Fibroblast of gingiva (primary cell): ENCODE measurements at places on chromosomes 12 and 14.
A peak's percentile ranks its signal among the peaks of the same experiment; 100 is the strongest.

DNA sequence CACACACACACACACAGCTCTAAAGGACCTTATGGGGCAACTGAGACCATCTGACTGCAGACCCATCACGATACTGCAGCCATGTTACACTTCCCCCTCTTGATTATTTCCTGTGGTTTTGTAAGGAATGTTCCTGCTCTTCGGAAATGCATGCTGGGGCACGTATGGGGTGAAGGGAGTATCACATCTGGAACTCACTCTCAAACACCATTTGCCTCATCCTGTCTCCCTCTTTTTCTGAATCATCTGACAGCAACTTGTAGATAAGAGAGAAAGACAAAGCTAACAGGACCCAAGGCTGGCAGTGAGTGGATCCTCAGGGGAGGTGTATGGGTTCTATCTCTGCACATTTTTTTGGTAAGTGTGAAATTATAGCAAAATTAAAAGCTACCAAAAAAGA, 50.3 kb downstream of the RIMBP2 start:
- no peak for DNase-seq

- DNase-seq, result no peak
These were observed 27.8 kb downstream of the SNRNP35 start for GRCh38 chr12:123485756-123486155.

DNA sequence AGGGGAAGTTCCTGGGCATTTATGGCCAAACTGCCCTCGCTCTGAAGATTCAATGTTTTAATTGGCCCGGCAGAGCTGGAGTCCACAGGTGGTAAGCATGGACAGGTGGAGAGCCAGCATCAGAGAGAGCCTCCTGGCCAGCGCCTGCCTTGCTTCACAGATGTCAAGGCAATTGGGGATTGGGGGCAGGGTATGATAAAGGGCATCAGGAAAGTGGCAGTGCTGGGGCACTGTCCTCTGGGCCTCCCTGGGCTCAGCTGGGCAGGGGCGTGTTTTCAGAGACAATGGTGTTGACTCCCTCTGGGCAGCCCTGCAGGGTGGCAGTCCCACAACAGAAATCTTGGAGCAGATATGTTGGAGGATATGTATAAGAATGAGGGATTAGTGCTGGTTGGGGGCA, 237.3 kb downstream of the CACNA1C start:
- DNase-seq, result no peak

DNA sequence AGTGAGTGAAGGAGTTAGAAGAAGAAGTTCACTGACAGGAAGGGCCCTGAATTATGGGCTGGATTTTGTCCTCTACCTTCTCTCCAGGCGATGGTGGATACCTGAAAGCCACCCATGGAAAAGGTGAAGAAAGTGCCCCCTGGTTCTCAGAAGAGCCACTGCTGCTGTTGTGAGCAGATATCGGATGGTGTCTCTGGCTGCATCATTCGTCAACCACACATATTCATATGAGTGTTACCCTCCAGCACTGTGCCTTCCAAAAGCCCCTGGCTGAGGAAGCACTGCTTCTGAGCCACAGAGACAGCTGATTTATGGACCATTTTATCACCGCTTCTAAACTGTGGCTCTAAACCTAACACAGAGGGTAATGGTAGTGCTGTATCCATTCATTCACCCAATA, 2.0 kb upstream of the ACTN1 start:
- DNase-seq, result no peak

- DNase-seq, result peak; percentile 62
These were observed 33.4 kb upstream of the SYNDIG1L start for GRCh38 chr14:74459289-74459946.

DNA sequence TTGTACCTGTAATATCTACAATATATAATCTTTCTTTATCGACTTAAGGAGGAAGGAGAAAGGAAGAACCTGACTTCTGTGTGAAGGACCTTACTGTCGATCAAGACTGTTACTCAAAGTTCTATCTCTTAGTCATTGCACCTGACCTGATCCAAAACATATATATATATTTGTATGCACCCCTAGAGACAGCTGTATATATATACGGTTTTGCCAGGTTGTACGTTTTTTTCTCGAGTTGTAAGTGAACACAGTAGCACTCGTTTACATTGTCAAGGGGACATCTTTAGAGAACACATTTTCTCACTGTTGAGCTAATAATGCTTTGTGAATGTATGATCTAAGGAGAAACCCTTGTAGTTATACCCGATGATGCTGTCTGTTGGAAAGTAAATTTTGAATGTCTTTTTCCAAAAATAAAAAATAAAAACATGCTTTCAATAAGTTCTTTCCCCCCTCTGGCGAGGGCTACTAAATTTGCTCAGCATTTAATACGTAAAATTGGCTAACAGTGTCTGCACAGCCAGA, 536 bp upstream of the SLC35E3 start:
- DNase-seq, result no peak

DNA sequence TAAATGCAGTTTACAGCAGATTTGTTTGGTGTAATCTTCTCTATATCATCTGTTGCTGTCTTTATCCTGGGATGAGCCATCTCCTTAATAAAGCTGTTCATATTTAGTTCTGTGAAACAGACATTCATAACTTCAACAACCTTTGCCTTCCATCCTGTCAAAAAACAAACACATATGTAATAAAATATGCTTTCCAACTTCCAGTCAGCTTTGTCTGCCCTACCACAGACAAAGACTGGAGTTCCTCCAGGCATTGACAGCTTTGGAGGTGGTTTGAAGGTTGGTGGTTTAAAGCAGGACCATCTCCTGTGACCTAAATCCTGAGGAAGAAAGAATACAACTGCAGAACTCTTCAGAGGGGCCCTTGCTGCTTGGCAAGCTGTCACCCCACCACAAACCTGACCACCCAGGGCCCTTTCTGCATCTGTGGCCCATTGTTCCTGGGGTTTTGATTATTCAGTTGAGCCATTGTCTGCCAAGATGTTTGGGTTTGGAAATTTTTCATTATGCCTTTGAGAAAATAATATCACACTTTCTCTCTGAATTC, 28.2 kb upstream of the PTGR2 start:
- DNase-seq, result no peak

- peak; percentile 34 for DNase-seq
These were observed 1.5 kb upstream of the EFS start for GRCh38 chr14:23366426-23366921.

GRCh38 chr12:2963760-2964292, 4.6 kb downstream of the TEAD4 start:
- no peak for DNase-seq

- DNase-seq, result peak; percentile 45
These were observed 479 bp downstream of the GPR135 start for GRCh38 chr14:59464486-59465315.

GRCh38 chr12:25591144-25591543, 38.1 kb upstream of the LMNTD1 start:
- DNase-seq, result peak; percentile 9

- no peak for DNase-seq
These were observed 649.9 kb upstream of the FOXG1 start for GRCh38 chr14:28116716-28117115.

GRCh38 chr14:96362071-96362964, 823 bp downstream of the ATG2B start:
- peak; percentile 20 for DNase-seq

DNA sequence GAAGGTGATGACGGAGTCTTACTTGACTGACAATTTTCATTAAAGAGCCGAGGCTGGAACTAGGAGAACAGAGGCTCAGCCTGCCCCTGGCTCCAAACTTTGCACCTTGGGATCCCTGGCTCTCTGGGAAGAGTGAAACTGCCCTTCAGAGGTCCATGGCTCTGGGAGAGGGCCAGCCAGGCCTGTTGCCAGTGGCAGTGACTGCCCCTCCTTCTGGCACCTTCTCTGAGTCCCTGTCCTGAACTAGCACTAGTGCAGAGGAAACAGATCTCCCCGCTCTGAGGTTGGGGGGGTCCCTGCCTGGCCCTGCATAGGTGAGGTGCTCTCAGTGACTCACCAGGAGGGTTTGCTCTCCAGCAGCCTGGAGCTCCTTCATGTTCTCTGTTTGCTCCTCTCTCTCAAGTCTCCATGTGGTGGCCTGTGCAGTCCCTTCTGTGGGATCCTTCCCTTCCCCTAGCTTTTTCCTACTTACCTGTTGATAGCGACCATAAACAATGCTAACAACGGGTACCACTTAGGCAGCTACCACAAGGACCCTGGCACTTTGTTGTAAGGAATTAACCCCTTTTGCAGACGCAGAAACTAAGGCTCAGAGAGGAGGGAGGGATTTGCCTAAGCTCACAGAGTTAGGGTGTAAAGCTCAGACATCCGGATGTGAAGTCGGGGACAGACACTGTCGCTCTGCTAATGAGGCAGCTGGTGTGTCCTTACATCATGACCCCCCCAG, 22.4 kb downstream of the FAM222A start:
- no peak for DNase-seq

DNA sequence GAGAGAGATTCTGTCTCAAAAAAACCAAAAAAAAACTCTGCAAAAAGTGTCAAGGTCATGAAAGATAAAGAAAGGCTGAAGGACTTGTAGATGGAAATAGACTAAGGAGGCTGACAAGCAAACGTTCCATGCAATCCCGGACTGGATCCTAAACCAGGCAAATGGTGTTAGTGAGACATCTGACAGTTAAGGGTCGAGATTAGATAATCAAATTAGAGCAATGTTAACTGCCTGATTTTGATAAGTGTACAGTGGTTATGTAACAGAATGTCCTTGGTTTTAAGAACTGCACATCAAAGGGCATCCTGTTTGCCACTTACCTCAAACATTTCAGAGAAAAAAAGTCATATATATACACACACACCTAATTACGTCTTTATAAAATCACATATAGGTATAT, 3.5 kb upstream of the RAN start:
- no peak for DNase-seq
